Stimulated activated CD4-positive, alpha-beta T cell treated with anti-CD3 and anti-CD28 coated beads, Interleukin-12 subunit alpha, Interleukin-12 subunit beta, amount 100 ng/mL, for 48 hours (primary cell): ENCODE measurements at places on chromosomes 1 and 21.

GRCh38 chr1:46246548-46247435, 771 bp upstream of the RAD54L start:
- peak; percentile 43 for DNase-seq

GRCh38 chr1:31897526-31898100, 40.6 kb downstream of the PTP4A2 start:
- no peak for DNase-seq

DNA sequence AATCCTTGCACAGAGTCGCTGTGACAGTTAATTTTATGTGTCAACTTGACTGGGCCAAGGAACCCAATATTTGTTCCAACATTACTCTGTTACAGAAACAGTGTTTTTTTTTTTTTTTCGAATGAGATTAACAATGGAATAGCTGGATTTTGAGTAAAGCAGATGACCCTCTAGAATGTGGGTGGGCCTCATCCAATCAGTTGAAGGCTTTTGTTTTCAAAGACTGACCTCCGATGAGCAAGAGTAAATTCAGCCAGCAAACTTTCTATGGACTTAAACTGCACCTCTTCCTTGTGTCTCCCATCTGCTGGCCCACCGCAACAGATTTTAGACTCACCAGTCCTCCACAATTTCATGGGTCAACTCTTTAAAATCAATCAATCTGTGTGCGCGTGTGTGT, 17.0 kb downstream of the CRYZ start:
- no peak for DNase-seq

DNA sequence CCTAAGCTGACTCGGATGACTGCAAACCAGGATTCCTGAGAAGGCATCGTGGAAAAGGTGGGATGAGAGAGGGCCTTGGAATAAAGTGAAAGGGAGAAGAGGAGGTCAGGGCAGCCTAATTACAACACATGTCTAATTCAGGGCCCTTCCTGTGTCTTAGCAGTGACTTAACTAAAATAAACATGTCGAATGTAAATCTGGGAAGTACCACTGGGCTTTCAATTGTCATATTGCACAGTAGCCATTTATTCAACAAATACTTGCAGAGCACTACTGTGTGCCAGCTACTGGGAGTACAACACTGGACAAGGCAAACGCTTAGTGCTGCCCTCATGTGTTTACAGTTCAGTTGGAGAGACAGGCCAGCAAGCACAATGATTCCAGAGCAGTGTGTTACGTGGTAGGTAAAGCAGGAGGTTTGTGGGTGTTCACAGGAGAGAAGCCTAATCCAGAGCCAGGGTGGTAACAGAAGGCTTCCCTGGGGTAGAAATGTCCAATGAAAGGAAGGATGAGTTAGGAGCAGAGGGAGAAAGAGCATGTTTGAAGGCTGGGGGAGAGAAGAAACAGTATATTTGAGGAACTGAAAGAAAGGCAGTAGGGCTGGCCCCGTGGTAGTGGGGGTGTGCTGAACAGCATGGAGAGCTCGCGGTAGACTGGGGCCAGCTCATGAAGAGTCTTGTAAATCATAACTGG, 38.0 kb upstream of the RASAL2 start:
- DNase-seq: no peak
